ENCODE measurements at places on chromosomes 7 and 10.

DNA sequence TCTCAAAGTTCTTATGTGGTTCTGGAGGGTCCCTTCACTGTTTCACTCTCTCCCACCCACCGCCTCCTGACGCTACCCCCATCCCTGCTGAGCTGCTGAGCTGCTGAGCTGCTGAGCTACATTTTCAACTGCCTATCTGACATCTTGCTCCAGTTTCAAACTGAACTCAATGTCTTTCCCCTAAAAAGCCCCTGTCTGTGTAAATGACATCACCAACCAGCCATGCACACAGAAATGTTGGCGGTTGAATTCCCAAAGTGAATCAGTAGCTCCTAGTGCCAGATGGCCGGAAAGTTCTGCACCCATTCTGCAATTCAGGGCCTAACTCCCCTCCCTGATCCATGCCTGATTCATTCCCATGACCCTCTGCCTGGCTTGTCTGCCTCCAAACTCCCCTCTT lies 71.2 kb downstream of the WNT2 start:
- DNase-seq: peak; percentile 33

DNA sequence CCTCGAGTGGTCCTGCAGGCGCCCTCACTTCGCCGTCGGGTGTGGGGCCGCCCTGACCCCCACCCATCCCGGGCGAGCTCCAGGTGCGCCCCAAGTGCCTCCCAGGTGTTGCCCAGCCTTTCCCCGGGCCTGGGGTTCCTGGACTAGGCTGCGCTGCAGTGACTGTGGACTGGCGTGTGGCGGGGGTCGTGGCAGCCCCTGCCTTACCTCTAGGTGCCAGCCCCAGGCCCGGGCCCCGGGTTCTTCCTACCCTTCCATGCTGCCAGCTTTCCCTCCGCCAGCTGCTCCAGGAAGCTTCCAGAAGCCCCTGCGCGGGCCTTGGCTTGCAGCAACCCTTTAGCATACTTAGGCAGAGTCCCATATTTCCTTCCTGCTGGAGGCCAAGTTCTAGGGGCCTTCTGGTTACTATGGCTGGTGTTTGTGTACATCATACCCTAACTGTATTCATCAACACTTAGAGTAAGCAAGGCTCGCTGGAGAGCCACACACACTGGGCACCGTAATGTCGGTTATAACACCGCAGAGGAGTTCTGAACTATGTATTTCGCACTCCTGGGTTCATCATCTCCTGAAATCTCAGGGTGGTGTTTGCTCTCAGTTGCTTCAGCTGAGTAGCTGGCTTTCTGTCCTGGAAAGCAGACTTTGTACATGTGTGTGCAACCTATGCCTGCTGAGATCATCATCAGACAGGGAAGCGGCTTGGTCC lies 471 bp downstream of the MGMT start:
- DNase-seq: no peak

DNA sequence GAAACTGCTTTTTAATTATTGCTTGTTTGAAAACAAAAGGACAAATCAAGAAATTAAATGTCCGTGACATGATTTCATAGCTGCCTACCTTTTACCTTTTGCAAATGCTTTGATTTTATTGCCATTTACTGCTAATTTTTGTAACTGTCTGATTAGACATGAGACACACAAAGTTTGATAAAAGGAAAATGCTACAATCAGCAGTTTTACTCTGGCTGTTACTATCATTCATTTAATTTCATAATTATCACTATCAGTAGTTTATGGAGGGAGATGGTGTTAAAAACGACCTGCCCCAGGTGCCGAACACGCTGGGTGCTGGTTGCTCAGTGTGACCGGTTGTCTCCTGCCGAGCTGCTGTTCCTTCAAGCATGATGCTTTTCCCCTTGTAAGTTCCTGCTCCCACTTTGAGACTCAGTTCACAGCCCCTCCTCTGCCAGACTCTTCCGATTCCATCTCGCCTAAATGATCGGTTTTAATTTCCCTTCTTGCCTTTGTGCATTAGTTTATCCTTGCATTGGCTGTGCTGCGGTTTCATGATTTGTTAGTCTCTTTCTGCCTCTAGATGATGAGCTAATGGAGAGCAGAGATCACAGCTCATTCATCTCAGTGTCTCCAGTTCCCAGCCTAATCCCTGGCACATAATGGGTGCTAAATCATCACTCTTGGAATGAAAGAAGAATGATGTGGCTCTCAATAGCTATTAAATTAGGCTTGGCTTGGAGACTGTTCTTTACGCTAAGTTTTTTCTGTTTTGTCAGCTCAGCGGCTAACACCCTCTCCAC lies 110.6 kb downstream of the PFKFB3 start:
- DNase-seq: no peak

GRCh38 chr7:85564861-85565260 lies 378.0 kb upstream of the SEMA3D start:
- DNase-seq: no peak

DNA sequence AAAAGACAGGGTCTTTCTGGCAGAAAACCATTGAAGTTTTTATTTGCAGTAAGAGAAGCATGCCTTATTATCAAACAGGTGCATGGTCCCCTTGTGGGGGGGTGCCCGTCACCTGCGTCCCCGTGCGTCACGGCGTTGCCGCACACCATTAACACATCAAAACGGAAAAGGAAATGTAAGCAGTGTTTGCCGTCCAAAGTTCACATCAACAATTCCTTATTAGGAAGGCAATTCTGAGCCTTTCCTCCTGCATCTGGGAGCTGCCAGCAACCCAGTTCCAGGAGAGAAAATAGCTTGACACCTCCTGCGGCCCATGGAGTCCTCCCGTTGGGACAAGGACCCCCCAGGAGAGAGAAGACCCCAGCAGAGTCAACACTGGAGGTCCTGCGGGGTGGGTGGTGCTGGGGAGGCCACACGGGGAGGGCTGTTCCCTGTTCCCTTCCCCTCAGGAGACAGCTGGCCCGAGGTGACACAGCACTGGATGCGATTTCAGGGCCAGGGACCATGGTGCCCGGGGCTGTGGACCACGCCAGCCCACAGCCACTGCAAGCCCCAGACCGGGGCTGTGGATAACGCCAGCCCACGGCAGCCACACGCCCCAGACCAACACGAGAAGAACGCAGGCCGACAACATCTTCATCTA lies 39.5 kb downstream of the DIP2C start:
- DNase-seq: no peak

DNA sequence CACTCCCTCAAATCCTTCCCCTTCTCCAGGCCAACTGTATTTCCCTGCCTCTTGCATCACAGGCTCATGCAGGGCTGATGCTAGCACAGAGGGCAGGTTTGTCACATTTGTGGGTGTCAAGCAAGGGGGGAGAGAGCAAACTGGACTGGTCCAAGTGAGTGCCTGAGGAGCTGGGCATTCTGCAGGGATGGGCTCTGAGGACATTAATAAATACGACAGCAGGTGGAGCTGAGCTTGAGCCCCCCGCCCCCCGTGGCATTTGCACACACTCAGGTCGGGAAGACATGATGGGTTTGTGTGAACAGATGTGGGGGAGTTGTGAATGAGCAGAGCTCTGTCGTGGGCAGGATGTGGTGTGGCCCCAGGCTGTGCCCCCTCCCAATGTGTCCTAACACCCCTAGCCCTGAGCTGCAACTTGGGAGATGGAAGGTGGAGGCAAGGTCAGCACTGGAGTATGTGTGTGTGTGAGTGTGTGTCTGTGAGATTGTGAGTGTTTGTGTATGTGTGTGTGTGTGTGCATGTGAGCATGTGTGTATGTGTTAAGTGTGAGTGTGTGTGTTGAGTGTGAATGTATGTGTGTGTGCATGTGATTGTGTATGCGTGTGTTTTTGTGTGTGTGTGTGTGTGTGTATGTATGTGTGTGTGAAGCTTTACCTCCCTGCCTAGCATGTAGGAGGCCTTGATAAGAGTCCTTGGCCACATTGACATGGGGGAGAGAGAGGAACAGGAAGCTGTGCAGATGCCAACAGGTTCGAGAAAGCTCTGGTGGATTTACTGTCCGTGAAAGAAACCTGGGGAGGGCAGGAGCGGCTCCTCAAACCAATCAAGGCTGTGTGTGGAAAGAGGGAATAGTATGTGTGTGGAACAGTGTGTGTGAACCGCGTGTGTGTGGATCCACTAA lies 9.1 kb downstream of the RASSF4 start:
- DNase-seq: no peak

- DNase-seq: no peak
These were observed 21.3 kb upstream of the EVX1 start for GRCh38 chr7:27221201-27221797.

DNA sequence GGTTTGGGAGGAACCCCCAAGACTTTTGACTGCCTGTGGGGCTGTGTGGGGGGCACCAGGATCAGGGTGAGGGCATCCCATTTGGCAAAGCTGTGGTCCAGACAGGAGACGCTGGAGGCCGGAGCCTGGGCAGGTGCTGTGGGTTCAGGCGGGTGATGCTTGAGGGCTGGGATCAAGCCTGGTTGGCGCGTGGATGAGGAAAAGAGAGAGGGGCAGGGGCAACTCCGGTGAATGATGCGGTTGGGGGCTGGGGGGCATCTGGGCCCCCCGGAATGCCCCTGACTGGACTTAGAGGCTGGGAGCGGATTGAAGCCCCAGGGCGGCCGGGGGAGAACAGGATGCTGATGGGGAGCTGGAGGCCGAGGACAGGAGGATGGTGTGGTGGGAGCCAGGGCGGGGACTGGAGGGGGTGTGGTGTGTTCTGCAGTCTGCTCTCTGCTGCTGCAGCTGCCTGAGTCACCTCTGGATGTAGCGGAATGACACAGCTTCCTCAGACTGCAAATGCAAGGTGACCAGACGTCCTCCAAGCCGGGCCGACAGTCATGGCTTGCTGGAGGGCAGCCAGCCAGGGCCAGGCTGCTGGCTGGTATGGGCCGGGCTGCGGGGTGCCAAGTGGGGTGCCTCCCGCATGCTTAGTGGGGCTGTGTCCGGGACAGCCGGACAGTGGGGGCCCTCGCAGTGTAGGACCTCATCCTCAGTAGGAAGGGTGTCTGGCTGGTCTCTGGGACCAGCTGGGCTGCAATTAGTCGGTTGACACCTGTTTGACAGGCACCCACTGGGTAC lies 3.2 kb downstream of the MAFK start:
- DNase-seq: peak; percentile 73

GRCh38 chr10:16686054-16686902 lies 130.9 kb downstream of the RSU1 start:
- DNase-seq: no peak

DNA sequence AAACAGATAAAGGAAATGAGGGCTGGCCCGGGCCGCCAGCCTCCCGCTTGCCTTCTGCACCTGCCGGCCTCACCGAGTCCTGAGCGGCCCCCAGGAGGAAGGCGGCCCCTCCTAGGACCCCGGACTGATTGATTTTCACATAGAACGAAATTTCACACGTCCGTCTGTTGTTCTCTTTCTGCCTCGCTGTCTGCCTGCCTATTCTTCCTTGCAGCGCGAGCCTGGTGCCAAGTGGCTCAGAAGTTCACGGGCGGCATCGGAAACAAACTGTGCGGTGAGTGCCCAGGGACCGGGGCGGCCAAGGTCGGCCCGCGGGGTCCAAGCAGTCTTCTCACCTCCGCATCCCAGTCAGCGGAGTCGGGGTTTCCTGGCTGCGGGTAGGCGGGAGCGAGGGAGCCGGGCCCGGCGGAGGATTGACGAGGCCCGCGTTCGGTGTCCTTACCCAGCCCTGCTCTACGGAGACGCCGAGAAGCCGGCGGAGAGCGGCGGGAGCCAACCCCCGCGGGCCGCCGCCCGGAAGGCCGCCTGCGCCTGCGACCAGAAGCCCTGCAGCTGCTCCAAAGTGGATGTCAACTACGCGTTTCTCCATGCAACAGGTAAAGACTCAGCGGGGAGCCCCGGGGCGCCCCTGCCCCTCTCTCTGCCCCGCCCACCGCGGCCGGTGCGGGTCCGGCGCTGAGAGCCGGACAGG lies 967 bp downstream of the GAD2 start:
- no peak for DNase-seq

- no peak for DNase-seq
These were observed 52.9 kb downstream of the SLC37A3 start for GRCh38 chr7:140345426-140345825.

GRCh38 chr7:87312215-87312865 lies 33.1 kb upstream of the CROT start:
- peak; percentile 58 for DNase-seq

DNA sequence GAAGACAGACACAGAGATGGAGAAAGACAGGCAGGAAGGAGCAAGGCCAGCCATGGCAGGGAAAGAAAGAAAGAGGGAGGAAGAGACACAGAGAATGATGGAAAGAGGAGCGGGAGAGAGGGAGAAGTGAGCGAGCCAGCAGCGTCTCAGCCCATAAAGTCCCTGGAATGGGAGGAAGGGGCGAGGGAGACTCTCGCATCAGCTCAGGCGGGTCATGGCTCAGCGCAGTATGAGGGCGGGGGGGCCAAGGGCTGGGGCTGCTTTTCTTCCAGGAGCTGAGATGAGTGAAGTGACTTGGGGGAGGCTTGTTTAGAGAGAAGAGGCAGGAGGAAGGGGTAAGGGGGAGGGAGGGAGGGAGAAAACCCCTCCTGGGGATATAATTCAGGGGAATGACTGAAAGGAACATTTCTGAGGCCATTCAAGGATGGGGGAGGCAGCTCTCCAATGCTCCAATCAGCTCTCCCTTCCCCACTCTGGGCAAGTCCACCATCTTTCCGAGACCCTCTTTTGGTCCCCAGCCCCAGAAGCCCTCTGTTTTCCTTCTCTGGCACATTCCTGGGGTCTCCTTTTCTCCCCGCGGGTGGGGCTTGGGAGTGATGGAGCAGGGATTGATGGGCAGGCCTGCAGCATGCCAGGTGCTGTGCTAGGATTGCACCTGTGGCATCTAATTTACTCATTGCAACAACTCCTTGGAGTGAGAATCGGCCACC lies 87.9 kb downstream of the HIF1AN start:
- no peak for DNase-seq

- no peak for DNase-seq
These were observed 59.7 kb downstream of the SORBS1 start for GRCh38 chr10:95501203-95502094.

GRCh38 chr7:98329791-98330373 lies 48.4 kb downstream of the BRI3 start:
- DNase-seq: no peak

DNA sequence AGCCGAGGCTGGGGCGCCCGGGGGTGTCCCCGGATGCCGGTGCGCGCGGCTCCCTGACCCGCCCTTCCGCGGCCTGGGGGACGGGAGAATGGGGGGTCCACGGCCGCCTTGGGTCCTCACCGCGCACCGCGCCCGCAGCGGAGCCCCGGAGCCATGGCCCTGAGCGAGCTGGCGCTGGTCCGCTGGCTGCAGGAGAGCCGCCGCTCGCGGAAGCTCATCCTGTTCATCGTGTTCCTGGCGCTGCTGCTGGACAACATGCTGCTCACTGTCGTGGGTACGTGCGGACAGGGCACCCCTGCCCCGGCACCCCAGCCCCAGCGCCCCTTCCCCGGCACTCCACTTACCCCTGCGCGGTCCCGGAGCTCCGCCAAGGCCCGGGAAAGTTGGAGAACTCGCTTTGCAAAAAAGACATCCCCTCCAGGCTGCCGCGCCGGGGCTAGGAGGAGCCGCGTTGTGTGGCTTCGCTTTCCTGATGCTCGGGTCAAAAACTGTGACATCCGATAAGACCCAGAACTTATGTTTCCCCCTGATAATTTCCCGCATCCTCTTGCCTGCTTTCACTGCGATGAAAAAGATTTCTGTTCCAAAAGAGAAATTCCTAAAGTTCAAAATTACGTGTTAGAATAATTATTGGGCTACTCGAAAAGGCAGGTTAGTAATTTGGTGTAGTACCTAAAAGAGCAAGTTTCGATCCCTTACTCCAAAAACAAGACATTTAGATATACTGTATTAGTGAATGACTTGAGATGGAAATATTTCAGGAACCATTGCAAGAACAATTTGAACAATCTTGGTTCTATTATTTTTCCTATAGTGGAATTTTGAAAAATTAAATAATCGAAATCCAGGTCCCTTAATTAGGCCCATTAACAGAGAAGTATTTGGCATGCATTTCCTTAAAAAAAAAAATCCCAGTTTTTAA lies 888 bp downstream of the SLC18A2 start:
- no peak for DNase-seq

- no peak for DNase-seq
These were observed 298.3 kb downstream of the GALNT17 start for GRCh38 chr7:71430246-71430645.

All from GM13977 (cell line).